ENCODE measurements at places on chromosomes 5 and 9.

DNA sequence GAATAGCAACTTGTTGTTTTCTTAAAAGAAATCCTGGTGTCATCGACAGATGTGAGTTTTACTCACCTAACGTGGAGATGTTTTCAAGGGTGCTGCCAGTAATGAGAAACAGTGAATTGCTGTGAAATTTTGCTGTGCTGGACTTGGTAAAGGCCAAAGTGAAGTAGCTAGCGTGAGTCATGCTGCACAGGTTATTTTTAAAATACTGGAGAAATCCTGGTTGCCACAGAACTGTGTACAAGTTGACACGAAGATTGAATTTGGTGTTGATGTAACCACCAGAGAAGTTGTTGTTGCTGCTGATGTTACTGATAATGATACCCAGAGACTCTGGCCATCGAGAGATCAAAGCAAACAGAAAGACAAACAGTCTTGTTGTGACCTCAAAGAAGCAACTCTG is 187.9 kb upstream of the NFIL3 start:
- DNase-seq = no peak

DNA sequence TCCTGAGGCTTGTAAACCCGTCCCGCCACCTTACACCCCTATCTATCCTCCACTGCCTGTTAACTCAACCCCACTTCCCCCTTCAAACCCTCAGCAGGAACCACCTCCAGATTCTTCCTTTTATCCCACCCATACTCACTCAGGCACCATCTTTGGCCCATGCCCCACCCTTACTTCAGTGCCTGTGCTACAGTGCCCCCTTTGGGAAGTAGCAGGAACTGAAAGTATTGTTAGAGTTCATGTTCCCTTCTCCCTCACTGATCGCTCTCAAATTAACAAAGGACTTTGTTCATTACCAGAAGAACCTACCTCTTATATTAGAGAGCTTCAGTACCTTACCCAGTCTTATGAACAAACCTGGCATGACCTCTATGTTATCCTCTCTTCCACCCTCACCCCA is 92.2 kb upstream of the MOCS2 start:
- DNase-seq = no peak

- DNase-seq = no peak
These were observed 681 bp downstream of the PPWD1 start for GRCh38 chr5:65563777-65564176.

DNA sequence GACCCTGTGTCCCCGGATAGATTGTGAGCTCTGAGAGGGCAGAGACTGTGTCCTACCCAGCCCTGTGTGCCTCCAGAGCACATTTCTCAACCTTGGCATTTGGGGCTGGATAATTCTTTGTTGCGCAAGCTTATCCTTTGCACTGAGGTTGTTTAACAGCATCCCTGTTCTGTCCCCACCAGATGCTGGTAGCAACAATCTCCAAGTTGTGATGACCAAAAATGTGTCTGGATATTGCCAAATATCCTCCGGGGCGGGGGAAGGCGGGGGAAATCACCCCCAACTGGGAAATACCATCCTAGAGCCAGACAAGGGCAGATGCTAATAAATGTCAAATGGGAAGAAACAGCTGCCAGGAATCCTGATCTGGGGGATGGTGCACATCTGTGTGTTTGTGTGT is 24.0 kb upstream of the TNIP1 start:
- no peak for DNase-seq

DNA sequence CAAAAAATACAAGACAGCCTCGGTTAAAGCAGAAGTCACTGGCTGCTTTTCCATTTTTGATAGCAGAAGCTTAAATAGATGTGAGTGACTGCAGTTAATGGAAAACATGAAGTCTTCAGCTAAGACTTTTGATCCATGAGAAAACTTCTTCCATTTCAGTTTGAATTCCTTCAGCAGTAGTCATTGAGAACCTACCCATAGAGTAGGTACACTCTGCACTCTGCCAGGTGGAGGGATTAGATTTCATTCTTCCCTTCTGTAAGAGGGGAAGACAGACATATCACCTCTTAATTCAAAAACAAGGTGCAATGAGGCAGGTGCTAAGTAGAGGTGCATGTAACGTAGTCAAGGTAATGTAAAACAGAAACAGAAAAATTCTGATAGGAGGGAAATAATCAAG is 26.7 kb upstream of the XPA start:
- no peak for DNase-seq

- DNase-seq = no peak
These were observed 23.4 kb downstream of the ANXA6 start for GRCh38 chr5:151134228-151134627.

DNA sequence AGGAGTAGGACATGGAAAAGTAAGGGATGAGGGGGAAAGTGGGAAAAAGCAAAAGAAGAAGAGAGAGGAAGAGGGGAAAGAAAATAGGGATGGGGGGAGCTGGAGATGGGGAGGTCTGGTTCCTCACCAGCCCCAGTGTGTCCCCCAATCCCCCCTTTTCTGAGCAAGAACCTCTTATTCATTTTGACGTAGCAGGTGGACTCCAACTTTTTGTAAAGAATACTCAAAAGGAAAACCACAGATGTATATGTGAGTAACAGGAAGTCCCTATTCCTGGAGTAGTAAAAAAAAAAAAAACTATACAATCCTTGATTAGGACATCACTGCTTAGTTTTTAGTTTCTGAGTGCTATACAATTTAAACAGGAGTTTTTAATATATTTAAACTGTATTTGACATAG is 3.9 kb upstream of the CFAP95 start:
- no peak for DNase-seq

DNA sequence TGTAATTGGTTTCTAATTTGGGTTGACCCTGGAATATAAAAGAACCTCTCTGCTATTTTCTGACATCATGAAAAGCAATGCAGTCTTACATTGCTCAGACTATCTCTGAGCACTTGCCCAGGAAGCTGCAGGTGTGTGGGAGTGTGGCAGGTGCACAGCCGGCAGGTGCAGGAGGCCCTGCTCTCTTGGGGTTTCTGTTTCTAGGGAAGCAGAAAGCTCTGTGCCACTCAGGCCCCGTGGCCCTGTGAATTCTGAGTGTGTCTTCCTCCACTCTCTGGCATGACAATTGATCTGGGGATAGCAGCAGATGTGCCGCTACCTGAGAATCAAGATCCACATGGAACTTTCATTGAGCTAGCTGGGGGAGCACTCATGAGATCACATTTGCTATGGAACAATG is 45.7 kb upstream of the IRX2 start:
- DNase-seq = no peak

DNA sequence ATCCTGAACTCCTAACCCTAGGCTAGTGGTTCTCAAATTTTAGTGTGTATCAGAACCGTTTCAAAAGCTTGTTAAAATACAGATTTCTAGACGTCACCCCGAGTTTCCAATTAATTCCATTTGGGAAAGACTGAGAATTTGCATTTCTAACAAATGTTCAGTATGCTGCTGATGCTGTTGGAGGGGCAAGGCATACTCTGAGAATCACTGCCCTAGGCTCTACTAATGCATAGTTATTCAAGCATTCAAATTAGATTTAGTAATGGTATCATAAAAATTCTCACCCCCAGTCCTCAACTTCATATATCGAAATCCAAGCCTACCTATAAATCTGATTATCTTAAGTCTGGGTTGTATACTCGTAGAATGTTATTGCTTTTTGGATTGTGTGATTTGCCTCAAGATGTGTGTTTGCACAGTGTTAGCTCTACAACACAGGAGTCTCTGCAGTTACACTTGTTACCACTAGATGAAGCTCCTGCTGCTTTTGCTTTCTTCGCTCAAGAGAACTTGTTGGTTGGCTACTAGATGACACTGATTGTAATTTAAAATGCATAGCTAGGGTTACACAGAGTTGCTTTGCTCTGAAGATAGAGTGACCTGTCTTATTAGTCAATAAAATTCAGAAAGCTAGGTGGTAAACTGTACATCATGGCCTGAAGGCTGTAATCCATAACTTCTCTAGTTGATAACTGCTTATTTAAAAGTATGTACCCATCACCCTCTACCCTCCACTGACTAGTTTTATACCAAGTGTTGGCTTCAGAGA is 7.5 kb upstream of the ERAP2 start:
- no peak for DNase-seq

GRCh38 chr5:157204765-157205164 is 24.1 kb downstream of the ITK start:
- no peak for DNase-seq

DNA sequence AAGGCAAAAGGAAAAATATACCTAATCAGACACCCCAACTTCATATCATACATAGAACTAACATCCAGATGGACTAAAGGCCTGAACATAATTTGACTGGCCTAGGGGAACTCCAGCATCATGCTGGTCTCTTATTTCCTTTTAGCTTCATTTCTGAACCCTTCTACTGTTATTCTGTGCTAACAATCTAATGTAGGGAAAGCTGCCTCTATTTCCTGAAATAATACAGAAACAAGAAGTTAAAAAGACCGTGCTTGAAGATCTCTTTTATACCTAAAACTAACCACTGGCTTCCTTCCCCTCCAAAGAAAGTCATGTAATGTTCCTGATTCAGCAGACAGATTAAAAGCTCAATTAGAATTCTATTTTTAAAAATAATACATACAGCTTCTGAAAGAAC is 36.7 kb downstream of the LPAR1 start:
- DNase-seq = no peak

DNA sequence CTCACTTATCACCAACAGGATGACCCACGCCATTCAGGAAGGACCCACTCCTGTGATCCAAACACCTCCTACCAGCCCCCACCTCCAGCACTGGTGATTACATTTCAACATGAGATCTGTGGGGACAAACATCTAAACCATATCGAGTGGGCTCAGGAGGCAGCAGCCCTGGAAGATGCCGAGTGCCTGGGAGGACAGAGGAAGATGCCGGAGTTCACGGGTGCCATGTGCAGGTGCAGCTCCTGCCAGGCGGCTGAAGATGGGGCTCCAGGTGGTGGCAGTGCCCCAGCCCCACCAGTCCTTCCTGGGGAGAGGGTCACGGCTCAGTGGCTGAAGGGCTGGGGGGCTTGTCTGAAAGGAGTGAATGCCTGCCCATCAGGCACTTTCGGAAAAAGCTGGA is 6.1 kb upstream of the CEP72 start:
- DNase-seq = no peak

- DNase-seq = no peak
These were observed 112.8 kb upstream of the CDH12 start for GRCh38 chr5:22965960-22966359.

DNA sequence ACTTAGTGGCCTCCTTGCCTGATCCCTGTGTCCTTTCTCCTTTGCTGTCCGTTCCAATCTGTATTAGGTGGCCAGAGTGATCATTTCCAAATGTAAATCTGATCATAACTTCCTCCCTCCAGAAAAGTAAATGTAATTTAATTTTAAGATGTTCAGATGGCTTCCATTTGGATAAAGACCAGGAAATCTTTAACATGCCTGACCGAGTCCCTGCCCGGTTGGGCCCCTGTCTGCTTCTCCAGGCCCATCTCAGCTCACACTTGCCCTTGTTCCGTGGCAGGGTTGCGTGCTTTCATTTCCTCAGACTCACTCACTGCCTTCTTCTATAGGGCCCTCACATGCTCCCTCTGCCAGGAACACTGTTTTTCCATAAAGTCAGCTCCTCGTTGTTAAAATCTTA is 7.6 kb downstream of the MAP3K1 start:
- DNase-seq = no peak

- no peak for DNase-seq
These were observed 326.6 kb upstream of the NREP start for GRCh38 chr5:112083623-112084022.

DNA sequence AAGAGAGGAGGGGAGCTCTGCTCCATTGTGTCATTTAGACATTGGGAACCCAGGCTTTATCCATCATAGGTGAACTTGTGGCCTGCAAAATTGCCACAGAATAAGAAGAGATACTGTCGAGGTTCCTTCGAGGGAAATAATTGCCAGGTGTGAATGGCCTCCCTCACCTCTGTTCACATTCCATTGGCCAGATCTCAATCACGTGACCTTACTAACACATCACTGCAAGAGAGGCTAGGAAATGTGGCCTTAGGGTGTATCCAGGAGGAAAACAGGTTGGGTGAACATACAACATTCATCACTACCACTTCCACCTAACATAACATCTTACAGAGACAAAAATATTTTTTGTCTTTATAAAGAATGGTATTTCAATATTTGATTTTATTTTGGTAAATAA is 182.1 kb downstream of the FBXL7 start:
- no peak for DNase-seq

GRCh38 chr9:16033921-16034691 is 481.3 kb downstream of the CCDC171 start:
- DNase-seq = no peak

DNA sequence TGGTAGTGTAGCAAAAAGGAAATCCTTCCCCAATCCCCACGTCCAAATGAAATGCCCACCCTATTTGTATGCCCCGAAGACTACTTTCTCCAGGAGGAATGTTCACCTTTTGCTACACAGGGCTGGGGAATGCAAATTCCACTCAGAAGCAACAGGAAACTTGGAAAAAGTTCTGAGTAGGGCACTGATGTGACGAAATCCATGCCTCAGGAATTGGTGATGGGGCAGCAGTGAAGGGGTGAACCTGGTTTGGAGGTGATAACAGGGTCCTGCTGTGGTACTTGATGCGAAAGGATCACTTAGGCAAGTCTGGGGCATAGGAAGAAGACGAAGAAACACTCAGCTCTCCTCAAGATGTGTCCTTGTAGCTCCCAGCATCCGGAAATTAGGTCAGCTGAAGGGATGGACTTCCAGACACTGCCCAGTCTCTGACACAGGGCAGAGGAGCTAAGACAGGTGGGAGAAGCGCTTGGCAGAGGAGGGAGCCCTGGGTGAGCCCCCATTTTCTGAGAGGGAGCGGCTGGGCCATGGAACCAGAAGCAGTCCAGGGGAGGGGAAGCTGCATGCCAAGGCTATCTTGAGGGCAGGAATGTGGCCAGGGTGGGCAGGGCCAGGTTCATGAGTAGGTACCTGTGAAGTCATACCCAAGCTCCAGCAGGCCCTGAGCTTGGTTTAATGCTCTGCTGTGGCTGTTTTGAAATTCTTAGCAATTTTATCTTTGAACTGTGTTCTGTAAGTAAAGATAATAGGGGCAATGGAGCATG is 22.2 kb upstream of the MVB12B start:
- no peak for DNase-seq

- no peak for DNase-seq
These were observed 2.5 kb downstream of the TBC1D9B start for GRCh38 chr5:179905161-179905560.

- no peak for DNase-seq
These were observed 152.3 kb downstream of the BAAT start for GRCh38 chr9:101232405-101232977.

- peak; percentile 27 for DNase-seq
These were observed 29.7 kb downstream of the CNTFR start for GRCh38 chr9:34559624-34560455.

- no peak for DNase-seq
These were observed 6.5 kb upstream of the IL4 start for GRCh38 chr5:132667309-132667708.

GRCh38 chr5:155475318-155475717 is 461.8 kb downstream of the KIF4B start:
- DNase-seq = no peak

- DNase-seq = no peak
These were observed 820.0 kb upstream of the SEMA6A start for GRCh38 chr5:117394506-117395157.

GRCh38 chr9:34500623-34501267 is 22.0 kb downstream of the ENHO start:
- peak; percentile 50 for DNase-seq

Measured in C1 segment of cervical spinal cord (tissue), 14 donors.